ENCODE measurements at places on chromosomes 2 and 18.

GRCh38 chr2:173008786-173009185 is 66.9 kb upstream of the MAP3K20 start:
- no peak for DNase-seq

DNA sequence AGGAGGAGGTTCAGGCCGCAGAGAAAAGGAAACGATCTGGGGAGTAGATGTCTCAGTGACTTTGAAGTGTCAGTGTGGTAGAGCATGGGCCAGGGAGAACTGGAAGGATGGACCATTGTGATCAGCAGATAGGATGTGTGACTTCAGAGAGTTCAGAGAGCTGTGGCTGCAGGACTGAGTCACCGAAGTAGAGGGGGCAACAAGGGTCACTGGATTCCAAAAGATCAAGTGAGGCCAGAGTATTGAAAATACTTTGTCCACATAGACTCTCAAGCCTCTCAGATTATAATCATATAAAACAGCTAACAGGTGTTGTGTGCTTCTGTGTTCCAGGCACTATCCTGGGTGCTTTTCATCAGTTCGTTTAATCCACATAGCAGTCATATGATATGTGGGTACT is 99.4 kb downstream of the CRIM1 start:
- DNase-seq, result no peak

DNA sequence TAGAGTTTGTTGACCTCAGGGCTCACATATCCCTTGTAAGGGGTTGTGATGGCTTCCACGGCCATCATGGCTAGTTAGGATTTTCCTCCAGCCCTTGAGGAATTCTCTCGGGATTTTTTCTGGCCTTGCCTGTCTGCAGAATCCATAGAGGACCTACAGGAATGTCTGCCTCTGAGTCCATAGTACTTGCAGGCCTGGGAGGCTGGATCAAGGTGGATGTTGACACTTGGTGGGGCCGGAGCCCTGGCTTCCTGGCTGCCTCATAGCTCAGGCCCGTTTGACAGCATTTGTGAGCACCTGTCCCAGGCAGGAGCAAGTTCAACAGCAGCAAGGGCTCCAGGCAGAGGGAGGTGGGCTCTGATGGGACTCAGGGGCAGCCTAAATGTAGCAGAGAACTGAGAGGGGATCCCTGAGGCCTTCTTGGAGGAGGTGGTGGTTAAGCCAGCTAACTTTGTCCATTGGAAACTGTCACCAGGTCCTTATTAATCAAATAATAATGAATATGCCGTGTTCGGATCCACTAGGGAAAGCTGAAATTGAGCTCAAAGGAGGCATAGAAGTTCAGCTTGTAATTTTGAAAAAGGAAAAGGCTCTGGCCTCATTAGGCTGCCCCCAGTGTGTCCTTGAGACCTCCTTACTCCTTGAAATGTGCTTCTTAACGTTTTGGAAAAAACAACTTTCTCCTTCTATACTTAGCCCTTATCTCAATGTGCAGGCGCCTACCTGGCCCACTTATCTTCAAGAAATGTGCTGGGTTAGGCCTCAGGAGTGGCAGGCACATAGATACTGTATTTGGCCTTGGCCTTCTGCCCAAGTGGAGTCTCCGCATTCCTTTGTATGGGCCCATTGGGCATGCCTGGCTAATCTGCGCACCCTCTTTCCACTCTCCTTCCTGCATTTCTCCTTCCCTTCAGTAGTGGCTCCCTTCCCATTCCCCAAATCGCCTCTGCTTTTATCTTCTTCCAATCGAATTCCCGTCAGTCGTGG is 66.9 kb downstream of the HPCAL1 start:
- DNase-seq, result no peak

GRCh38 chr2:20165677-20166509 is 59.0 kb downstream of the SDC1 start:
- no peak for DNase-seq

DNA sequence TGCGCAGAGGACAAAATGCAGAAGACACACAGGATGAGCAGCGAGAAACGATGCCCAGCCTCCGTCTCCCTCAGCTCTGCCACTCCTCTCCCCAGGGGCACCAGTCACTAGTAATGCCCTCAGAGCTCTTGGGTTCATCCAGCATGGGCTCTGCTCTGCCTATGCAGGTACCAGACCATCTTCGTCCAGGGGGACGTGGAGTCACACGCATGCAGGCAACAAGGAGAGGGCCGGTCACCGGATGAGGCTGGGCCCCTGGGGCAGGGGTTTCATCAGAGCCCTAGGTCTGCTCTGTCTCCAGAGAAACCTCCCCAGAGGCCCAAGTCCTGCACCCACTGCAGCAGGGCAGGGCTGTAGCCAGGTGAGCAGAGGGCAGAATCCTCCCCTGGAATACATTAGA is 23.9 kb downstream of the RAB31 start:
- no peak for DNase-seq

- DNase-seq, result no peak
Observed at GRCh38 chr2:134973241-134974138, 54.9 kb downstream of the CCNT2 start.

DNA sequence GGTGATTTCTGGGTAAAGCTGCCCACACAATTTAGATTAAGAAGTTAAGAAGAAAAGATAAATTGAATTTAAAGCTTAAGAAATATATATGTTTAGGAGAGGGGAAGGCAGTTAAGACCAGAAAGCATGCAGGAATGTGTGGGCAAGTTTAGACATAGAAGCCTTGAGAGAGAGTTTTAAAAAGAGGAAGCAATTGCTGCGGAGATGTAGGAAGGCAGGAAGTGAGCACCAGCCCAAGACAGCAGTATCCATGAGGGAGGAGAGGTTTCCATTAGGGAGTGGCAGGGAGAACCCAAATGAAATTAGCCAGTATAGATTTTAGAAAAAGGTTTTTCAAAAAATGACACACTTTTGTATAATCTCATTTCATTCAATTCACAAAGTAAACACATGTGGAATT is 24.3 kb downstream of the DSC2 start:
- no peak for DNase-seq

GRCh38 chr2:182634386-182634785 is 81.7 kb upstream of the DNAJC10 start:
- DNase-seq, result no peak

DNA sequence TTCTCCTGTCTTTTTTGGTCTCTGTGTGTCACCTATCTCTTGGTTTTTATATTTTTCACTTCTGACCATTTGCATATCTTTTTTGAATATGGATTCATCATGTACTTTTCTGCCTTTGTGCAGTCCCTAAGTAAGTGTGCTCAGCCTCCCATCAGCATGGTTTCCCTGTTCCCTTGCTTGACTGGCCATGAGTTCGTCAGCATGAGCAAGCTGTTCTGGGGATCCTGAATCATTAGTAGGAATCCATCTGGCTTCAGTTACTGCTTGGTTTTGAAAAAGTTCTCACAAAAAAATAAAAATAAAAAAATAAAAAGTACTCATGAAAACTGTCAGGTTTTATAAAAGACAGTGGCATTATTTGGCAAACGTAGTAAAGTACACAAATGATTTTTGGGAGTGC is 144.1 kb downstream of the NCOA1 start:
- no peak for DNase-seq

DNA sequence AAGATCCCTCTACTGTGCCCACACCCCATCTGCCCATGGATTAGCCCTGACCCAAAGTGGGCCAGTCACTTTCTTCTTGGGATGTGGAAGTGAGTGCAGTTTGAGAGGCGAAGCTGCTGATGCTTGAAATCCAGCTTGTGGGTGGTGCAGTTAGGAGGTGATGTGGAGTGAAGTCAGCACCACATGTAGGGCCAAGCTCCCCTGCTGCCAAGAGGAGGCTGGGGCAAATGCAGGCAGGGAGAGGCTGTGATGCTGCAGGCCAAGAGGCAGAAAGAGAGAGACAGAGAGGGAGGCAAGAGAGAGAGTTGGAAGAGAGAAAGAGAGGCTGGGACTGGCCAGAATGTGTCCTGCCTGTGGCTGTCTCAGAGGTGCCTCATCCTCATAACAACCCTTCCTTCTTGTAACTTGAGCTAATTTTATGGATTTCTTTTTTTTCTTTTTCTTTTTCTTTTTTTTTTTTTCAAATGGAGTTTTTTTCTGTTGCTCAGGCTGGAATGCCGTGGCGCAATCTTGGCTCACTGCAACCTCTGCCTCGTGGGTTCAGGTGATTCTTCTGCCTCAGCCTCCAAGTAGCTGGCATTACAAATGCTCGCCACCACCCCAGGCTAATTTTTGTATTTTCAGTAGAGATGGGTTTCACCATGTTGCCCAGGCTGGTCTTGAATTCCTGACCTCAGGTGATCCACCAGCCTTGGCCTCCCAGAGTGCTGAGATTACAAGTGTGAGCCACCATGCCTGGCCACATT is 35.3 kb upstream of the CAB39 start:
- no peak for DNase-seq

- no peak for DNase-seq
Observed at GRCh38 chr2:3433776-3434400, 54.4 kb downstream of the TRAPPC12 start.

GRCh38 chr2:129458436-129458835 is 521.0 kb upstream of the RAB6C start:
- no peak for DNase-seq

DNA sequence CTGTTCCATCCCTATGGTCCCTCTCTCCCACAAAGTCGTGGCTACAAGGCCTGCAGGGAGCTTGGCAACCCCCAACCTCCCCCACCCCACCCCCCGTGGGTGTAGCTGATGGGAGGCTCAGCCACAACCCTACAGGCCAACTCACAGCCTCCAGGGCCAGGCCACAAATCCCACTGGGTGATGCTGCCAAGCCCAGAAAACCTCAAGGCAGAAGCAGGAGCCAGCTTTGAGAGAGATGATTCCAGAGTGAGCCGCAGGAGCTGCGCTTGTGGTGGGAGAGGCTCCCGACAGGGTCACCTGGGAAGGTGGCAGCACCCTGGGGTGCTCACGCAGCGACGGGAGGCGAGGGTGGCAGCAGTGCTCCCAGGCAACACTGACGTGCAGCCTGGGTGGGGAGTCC is 44.8 kb downstream of the ADCY3 start:
- no peak for DNase-seq

GRCh38 chr2:47891369-47892337 is 14.6 kb downstream of the FBXO11 start:
- DNase-seq, result no peak

- no peak for DNase-seq
Observed at GRCh38 chr2:159035790-159036411, 67.5 kb downstream of the TANC1 start.

DNA sequence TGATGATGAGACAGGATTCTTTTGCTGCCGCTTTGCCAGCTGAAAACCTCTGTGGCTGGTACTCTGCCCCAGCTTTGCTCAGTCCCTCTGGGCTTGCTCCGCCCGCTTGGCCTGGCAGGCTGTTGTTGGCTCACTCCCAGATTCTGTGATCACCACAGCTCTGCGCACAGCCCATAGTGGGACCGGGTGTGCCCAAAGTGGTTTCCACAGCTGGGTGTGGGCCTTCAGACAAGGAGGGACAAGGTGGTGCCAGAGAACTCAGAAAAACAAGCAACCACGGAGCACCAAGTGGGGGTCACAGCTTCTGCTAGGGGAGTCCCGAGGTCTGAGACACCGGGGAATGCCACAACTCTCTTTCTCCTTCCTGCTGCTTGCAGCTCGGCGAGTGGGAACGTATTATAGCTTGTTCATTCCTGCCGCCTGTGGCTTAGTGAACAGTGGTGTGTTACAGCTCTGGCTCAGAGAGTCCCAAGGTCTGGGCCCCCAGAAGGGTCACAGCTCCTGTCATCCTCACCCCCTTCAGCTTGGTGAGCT is 9.2 kb upstream of the KYNU start:
- no peak for DNase-seq

GRCh38 chr2:166653185-166653813 is 159.2 kb upstream of the SCN7A start:
- peak; percentile 55 for DNase-seq

DNA sequence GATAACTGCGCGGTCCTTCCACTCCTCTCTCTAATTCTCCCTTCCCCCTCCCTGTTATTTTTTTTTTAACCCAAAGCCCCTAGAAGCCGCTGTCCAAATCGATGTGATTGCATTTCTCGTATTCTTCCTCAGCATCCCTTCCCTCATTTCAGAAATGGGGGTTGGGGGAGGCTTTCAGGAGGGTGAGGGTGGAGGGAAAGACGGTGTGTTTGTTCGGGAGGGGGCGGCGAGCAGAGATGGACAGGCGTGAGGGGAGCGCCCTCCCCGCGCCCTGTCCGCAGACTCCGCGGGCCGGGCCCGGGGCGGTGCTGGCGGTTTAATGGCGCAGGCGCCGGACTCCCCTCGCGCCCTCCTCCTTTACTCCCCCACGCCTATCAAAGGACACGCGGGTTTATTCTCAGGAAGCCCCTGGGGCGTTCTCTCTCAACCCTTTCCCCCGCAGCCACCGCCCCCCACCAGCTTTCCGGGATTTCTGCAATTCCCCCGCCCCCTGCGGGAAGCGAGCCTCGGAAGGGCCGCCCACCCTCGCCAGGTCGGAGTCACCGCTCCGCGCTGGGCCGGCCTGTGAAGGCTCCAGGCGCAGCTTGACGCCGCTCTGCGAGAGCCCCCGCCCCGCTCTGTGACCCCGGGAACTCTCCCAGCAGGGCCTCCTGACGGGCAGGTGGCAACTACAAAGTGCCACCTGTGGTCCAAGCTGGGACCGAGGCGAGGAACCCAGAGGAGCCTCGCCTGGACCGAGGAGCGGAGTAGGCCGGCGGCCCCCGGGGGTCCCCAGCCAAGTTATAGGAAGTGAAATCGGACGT is 981 bp downstream of the ST8SIA3 start:
- peak; percentile 93 for DNase-seq

DNA sequence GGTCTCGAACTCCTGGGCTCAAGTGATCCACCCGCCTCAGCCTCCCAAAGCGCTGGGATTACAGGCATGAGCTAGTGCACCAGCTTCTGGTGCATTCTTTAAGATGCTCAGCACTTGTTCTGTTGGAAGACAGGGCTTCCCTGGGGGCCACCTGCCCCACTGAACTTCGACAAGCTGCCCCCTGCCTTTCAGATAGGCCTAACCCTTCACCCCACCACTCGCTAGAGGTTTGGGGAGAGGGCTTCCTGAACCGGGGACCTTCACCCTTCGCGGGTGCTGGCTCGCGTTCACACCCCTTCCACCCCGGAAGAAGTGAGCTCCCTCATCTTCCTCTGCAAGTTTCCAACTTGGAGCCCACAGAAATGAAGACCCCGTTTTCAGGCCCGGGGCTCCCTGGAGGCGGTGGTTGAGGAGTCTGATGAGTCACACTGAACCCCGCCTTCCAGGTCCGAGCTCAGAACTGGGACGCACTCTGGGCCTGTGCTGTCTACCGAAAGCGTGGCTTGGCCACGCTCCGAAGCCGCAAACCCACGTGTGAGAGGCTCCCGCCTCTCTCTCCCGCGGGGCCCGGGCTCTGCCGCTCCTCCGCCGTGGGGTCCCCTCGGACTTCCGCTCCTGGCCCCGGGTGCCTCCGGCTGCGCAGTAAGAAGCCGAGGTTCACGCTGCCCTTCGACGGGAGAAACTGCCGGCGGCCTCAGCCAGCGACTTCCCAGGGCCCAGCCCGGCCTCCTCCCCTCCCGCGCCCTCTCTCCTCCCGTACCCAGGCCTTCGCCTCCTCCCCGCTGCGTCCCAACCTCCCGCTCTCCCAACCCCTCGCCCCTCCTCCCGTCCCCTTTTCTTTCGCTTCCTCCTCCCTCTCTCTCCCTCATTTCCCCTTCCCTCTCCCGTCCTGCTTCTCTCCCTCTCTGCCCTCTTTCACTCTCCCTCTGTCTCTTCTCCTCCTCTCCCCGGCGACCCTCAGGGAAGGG is 47.5 kb upstream of the SP3 start:
- no peak for DNase-seq

Data from NCI-H1105 (cell line).